CD4-positive, alpha-beta memory T cell (primary cell): ENCODE measurements at places on chromosomes 5 and 9.

DNA sequence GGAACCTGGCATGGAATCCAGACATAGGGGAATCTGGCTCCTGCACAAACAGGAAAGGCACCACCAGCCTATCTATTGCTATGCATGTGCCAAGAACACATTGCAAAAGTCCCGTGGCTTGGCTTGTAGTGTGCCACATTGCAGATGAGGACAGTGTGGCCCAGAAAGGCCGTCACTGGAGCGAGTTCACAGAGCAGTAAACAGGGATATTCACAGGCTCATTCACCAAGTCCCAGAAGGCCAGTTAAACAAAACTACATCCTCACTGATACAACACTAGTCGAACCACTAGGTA is 39.6 kb upstream of the TRIM32 start:
- DNase-seq = no peak

DNA sequence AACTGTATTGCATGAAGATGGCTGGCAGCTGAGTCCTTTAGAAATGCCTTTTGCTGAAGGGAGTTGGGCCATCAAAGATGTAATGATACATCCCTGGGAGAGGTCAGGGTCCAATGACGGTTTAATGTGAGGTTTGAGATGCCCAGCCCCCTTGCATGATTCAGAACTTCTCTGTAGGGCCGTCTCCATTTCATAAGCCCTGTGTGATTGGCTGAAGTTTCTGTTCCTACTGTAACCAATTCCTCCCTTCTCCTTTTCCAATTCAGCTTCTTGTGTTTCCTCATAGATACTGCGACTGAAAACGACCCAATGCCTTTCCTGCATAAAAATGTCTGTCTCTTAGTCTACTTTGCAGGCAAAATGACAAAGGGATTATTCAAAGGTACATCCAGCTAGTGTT is 47.9 kb upstream of the ST8SIA4 start:
- no peak for DNase-seq

DNA sequence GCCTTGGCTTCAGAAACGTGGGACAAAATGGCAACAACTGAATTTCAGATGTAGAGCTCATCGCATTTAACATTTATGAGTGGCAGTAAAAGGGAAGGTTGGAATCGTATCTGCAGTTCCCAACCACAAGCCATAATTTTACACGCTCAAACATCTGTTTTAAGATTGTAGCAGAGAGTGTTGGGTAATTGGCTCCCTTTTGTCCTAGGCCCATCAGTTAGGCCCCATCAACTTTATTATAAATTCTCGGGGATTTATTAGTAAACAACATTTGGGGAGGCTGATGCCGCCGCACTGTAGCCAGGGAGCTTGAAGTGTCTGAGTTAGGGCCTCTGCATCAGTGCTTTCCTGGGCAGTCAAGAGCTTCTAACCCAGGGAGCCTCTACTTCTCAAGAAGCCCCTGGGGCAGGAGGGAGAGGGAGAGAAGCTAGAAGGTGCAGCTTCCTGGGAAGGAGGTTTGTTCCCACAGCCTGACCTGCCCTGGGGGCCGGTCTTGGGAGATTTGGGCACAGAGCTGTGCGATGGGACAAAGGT is 66.2 kb downstream of the HSPA4 start:
- no peak for DNase-seq

DNA sequence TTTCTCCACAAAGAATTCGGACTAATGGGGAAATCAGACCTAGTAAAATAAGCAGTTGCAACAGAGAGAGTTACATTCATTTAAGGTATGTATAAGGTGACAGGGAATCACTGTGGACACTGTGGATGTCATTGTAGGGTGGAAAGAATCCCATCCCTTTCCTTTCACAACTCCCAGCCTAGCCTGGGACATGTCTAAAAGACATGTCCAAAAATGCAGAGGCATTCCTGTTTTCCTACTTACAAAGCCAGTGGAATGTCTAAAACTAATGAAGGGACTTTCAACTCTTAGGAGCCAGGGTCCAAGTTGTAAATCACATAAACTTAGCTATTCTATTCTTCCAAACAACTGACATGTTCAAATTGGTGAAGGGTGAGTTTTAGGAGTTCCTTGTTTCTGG is 511.0 kb downstream of the PRELID2 start:
- DNase-seq = no peak

- DNase-seq = no peak
Observed at GRCh38 chr9:102642651-102643050, 352.5 kb upstream of the CYLC2 start.
